ENCODE measurements at places on chromosomes 6 and 20. TPM values are rescaled to one million over a fixed set of nuclear protein-coding genes. Genes with fewer than 3 reads are reported as not detected.

DNA sequence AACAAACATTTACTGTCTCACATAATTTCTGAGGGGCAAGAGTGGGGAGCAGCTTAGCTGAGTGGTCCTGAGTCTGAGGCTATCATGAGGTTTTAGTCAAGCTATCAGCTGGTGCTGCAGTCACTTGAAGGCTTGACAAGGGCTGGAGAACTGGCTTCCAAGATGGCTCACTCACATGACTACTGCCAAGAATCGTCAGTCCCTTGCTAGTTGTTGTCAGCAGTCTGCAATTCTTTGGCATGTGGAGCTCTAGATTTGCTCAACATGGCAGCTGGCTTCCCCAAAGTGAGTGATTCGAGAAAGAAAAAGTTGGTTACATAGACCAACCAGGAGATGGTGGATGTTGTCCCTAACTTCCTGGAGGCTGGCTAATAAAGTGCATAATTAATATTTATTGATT is 2.8 kb upstream of the LRRC1 start:
- no peak for DNase-seq

DNA sequence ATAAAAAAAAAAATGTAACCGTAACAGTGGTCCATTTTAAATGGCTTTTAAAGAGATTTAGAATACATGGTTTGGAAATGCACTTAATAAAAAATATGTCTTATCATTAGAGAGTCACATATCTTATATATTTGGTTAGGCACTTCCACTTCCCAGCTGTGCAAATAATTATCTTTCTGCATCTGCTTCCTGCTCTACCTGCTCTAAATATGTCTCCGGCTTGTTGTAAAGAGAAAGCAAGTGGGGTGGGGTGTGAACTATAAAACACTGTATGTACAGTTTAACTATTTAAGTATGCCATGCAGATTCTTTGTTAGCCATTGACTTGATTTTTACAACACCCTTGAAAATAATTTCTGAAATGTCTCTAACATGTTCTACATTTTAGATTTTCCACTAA is 106.3 kb downstream of the NKAIN2 start:
- no peak for DNase-seq

DNA sequence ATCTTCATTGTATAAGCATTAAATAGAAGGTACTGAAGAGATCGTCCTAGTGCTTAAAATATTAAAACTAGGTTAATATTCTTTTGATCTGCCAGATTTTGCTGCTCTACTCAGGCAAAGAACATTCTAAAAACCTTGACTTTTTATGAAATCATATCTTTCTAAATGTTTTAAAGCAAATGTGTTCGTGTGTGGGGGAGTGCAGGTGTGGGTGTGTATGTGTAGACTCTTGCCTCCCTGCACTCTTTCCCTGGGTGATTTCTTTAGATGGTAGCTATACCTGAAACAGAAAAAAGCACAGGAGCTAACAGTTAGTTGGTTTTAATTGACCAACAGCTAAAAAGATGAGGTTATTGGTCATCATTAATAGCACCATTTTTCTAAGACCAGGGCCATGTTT is 5.7 kb downstream of the NRSN1 start:
- DNase-seq, result no peak

- no peak for DNase-seq
Measured at GRCh38 chr6:106800379-106800778, 171.0 kb downstream of the QRSL1 start.

DNA sequence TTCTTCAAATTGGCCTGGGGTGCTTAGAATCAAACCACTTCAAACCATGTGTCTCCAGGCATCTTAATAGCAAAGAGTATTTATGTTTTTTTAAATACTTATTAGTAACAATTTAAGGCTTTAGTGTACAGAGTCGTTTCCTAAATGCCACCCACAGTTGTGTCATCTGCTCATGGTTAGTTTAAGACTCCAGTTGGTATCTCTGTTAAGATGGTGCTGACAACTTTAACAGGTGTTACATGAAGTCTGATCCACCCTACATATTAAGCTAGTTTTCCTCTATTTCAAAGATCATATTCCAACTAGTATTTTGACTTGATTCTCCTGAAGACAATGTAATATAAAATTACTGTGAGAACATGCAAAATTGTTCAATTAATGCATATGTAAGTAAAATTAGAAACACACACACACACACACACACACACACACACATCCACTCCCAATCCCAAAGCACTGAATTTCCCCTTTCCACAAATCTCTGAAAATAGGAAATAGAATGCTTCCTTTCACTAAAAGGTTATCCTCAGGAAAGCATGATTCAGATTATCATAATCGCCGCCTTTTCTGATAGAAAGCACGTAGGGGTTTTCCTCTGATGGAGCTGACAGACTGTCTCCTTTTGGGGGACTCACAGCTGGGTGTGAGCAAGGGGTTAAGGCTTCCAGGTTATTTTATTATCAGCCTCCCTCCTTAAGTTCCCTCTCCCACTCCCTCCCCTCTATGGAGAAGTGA is 10.5 kb downstream of the CNKSR3 start:
- DNase-seq, result no peak

- no peak for DNase-seq
Measured at GRCh38 chr20:36298061-36298460, 8.1 kb upstream of the DLGAP4 start.

DNA sequence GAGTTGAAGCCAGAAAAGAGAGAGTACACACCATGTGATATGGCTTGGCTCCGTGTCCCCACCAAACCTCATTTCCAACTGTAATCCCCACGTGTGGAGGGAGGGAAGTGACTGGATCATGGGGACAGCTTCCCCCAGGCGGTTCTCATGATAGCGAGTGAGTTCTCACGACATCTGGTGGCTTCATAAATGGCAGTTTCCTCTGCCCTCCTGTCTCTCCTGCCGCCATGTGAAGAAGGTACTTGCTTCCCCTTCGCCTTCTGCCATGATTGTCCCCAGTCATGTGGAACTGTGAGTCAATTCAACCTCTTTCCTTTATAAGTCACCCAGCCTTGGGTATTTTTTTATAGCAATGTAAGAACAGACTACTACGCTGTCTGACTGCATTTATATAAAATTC is 40.3 kb downstream of the TAF4 start:
- DNase-seq, result no peak

- no peak for DNase-seq
Measured at GRCh38 chr6:127462376-127462775, 3.2 kb upstream of the KIAA0408 start.

- no peak for DNase-seq
Measured at GRCh38 chr6:89950879-89951391, 56.7 kb downstream of the GJA10 start.

PPIL6 gene
- polyA plus RNA-seq, result 14.9 TPM

PGK2 gene
- not detected for polyA plus RNA-seq

PRSS35 gene
- 28.7 TPM for polyA plus RNA-seq

Data from renal pelvis (tissue), 12 donors.